Natural killer cell (primary cell): ENCODE measurements at places on chromosomes 7 and 10.

GRCh38 chr7:65983965-65984658 lies 2.1 kb upstream of the GUSB start:
- H3K27me3 ChIP-seq: no peaks in the 10 kb centered on the region
- H3K27ac ChIP-seq: no peak overlapping the region
- peaks cover 24% of the 10 kb centered on the region for H3K4me1 ChIP-seq
- peaks cover 5% of the 10 kb centered on the region for H3K36me3 ChIP-seq
- DNase-seq: no peak

GRCh38 chr10:60282771-60283353 lies 106.8 kb downstream of the ANK3 start:
- no peak overlapping the region for H3K27ac ChIP-seq
- no peaks in the 10 kb centered on the region for H3K27me3 ChIP-seq
- no peaks in the 10 kb centered on the region for H3K36me3 ChIP-seq
- no peak for DNase-seq
- H3K4me1 ChIP-seq: no peaks in the 10 kb centered on the region

DNA sequence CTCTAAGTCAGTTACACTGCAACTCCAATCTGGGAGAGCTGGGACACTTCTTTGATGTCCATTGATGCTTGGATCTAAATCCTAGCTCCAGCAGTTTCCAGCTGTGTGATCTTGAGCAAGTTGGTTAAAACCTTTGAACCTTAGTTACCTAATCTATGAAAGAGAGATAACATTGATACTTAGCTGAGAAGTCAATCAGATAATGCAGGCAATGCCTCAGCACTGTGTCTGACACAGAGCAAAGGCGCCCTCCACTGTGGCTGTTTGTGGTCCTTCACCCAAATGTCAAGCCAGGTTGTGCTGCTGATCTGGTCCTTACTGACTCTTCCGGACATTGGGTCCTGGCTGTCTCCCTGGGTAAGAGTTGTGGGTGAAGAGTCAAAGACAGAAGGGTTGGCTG lies 20.2 kb downstream of the DNTT start:
- no peak overlapping the region for H3K27ac ChIP-seq
- no peak for DNase-seq
- H3K4me1 ChIP-seq: no peaks in the 10 kb centered on the region
- H3K4me3 ChIP-seq: no peak overlapping the region
- no peaks in the 10 kb centered on the region for H3K36me3 ChIP-seq
- H3K27me3 ChIP-seq: no peaks in the 10 kb centered on the region

DNA sequence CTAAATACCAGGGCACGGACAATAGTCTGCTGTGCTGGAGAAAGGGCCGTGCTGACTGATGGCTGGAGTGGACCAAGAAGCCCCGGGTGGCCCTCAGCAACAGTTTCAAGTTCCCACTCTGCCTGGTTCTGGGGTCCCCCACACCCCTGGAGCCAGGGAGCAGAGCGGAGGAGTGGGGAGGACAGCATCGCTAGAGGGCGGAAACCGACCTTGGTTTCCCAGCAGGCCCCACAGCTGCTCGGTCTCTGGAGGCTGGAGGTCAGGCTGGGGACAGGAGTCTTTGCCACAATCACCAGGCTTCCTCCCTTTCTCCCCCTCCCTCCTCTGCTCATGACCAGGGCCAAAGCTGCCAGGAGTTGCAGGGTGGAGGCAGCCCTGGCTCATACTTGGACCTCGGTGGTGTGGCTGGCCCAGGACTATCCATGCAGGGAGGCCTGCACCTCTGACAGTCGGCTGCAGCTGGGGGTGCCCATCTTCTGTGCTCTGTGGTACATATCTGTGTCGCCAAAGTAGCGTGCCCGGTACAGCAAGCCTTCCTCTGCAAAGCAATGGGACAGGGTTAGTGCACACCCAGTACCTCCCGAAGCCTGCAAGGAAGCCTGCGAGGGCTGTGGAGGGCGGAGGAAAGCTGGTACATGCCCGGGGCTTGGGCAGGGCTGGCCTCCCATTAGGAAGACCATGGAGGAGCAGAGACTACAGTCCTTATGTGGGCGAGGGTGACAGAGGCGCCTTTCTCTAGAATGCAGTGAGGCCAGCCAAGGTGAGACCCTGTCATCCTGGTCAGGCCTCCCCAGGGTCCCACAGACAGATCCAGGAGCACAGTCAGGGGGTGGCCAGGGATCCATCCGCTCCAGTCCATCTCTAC lies 19.1 kb downstream of the DNAJB12 start:
- H3K36me3 ChIP-seq: peaks cover 15% of the 10 kb centered on the region
- peak overlapping the region; percentile 95 for H3K27ac ChIP-seq
- DNase-seq: peak; percentile 56
- H3K27me3 ChIP-seq: no peaks in the 10 kb centered on the region

GRCh38 chr10:130458509-130458908 lies 322.3 kb downstream of the GLRX3 start:
- no peak for DNase-seq
- no peaks in the 10 kb centered on the region for H3K27me3 ChIP-seq
- no peaks in the 10 kb centered on the region for H3K36me3 ChIP-seq
- no peaks in the 10 kb centered on the region for H3K4me1 ChIP-seq
- no peak overlapping the region for H3K27ac ChIP-seq

GRCh38 chr7:42720012-42720411 lies 191.9 kb downstream of the C7orf25 start:
- no peaks in the 10 kb centered on the region for H3K4me1 ChIP-seq
- DNase-seq: no peak
- no peak overlapping the region for H3K27ac ChIP-seq
- no peaks in the 10 kb centered on the region for H3K36me3 ChIP-seq

DNA sequence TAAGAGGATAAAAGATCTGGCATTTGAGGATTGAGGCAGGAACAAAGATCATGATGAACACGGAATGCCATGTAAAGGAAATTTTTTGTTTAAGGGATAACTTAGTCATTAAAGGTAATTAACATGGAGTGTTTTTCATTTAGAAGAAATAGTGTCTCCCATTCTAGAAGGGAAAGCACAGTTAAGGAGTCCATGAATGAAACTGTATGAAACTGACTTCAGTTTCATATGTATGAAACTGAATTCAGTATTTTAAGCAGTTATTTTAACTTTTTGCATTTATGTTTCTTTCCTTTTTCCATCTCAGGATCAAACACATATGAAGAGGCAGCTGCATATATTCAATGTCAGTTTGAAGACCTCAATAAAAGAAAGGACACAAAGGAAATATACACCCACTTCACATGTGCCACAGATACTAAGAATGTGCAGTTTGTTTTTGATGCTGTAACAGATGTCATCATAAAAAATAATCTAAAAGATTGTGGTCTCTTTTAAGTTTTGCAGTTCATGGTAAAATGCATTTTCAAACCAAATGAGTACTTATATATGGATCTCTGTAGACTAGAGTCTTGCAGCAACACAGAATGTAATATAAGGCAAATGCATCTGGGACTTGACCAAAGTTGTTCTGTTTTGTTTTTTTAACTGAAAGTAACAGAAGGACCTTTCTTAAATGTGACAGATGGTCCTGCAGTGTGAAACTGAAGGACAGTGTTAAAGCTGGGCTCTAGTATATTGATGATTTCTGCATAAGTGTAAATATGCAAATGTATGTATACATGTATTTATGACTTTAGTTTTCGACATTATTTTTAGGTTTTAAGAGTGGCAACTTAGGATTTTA lies 82.6 kb downstream of the GNAI1 start:
- H3K36me3 ChIP-seq: no peaks in the 10 kb centered on the region
- DNase-seq: no peak
- H3K4me3 ChIP-seq: no peak overlapping the region
- no peaks in the 10 kb centered on the region for H3K27me3 ChIP-seq
- H3K4me1 ChIP-seq: no peaks in the 10 kb centered on the region

DNA sequence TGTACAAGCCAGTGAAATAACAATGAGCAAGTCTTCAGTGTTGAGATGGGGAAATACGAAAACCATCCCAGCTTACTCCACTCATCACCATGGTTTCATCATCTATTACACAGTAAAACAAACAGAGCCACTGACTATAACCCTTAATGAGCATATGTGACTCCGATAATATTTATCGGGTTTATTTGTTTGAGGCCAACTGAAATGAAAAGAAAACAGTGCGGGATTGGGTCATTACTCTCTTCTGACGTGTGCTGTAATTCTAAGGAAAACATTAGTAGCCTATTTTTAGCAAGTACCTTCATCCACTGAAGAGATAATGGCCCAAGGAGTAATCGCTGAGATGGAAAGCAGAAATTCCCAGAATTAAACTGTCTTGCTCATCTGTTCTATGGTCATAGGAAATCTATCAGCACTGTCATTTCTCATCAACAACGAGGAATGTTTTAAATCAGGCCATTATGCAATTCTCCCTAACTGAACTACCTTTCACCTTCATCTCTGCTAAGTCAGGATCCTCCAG lies 716.5 kb downstream of the INHBA start:
- no peaks in the 10 kb centered on the region for H3K36me3 ChIP-seq
- no peak for DNase-seq
- H3K27ac ChIP-seq: no peak overlapping the region
